Left renal pelvis (tissue), 4 donors: ENCODE measurements at places on chromosomes 11 and 22. TPM values are rescaled to one million over a fixed set of nuclear protein-coding genes. Genes with fewer than 3 reads are reported as not detected.

DNA sequence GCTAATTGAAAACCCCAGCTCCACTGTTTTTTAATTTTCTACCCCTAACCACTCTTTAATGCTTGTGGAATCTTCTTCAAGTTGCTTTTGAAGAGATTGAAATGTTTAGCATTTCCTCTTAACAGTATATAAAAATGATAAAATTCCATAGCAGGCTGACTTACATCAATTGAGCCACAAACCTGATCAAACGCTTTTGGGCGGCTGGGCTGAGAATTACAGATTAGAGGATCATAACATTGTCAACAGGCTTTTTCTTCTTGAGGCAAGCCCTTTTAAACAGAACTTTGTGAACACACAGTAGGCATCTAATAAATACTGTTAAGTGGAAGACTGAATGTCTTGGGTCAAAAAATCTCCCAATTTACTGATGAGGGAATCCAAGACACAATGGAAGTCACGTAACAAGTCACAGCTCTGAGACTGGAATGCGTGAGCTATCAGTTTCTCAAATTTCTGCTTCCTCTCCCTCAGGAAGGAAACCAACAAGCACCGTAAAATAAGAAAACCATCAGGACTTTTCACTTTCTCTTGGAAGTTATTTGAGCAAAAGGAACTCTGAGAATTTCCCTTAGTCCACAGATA lies 50.0 kb upstream of the CCDC89 start:
- DNase-seq: no peak

- DNase-seq: no peak
These were observed 27.3 kb downstream of the BCL2L13 start for GRCh38 chr22:17665854-17666253.

- DNase-seq: no peak
These were observed 10.4 kb upstream of the SYT8 start for GRCh38 chr11:1824221-1825038.

DNA sequence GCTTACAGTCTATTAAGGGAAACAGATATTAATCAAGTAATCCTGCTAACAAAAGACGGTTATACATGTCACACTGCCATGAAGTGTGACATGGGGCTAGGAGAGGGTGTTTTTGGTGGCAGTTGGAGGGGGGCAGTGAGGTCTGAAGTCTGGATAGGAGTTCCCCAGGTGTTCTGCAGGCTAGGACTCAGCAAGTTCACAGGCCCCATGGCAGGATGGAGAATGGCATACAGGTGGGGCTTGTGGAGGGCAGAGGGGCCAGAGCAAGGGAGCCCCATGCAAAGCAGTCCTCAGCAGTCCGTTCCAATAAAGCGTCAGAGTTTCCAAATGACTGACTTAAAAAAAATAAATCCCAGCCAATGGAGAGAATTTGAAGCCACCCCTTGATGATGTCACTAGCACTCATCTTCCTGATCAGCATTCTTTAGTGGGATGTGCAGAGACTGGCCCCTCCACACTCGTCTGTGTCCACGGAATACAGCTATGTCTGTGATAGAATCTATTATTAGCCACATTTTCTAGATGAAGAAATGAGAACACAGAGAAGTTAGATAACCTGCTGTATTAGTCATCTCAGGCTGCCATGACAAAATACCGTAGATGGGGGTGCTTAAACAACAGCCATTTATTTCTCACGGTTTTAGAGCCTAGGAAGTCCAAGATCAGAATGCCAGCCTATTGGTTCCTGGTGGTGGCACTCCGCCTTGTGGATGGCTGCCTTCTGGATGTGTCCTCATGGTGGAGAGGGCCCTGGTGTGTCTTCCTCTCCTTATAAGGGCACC lies 32.6 kb downstream of the PRDM11 start:
- no peak for DNase-seq

GRCh38 chr22:32746732-32747131 lies 54.8 kb upstream of the TIMP3 start:
- DNase-seq: no peak

MYOD1 gene
- polyA plus RNA-seq: not detected

DNA sequence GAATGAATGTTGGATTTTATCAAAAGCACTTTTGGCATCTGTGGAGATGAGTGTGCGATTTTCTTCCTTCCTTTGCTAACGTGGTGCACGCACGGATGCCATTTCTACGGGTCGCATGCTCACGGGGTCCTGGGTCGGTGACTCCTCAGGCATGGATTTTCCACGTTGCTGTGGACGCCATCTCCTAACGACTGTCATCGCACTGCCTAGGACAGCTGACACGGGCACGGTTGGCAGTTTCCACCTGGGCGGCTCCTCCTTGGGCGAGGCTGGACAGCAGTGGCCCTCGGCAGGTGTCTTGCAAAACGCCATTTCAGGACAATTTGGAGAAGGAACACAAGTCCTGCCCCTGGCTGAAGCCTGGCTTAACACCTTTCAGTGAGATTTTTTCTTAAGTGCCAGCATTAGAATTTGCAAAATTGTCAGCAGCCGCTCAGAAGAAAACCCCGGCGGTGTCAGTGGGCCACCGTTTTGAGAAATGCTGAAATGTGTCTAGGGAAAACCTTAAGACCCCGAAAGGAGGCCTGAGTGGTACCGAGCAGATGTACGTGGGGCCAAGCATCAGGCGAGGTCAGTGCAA lies 34.7 kb upstream of the TOLLIP start:
- DNase-seq: no peak

DNA sequence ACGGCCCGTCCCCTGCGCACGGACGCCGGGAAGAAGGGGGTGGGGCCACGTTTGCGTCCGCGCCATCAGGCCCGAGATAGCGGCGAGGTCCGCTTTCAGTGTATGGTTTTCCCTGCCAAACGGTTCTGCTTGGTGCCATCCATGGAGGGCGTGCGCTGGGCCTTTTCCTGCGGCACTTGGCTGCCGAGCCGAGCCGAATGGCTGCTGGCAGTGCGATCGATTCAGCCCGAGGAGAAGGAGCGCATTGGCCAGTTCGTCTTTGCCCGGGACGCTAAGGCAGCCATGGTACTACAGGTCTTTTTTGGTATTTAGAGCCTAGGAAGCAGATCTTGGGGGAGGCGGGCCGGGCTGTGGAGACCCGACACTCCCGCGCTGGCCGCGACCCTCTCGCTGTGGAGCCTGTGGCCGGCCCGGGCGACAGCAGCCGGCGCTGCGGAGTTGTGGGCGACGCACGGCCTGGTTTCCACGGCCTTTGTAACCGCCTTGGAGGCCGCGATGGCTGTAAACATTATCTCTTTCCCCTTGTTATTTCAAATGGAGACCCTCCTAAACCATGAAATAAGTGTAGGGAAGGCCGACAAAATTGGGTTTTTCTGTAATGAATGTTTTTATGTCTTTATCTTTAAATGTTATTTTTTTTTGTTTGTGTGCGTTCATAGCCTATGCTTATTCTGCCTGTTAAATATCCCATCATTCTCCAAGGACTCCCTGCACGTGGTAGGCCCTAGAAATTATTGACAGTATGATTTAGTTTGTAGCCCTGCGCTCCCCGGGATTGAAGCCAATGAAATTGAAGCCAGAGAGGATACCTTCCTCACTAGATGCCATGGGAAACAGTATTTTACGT lies at the start of gene AASDHPPT:
Gene AASDHPPT, plus strand, starts transcription at position 54 of the 847 bp plus-strand sequence. Its CDS starts 49 bp downstream, at position 103.
- DNase-seq: peak; percentile 48

GRCh38 chr11:57322256-57323166 lies 2.2 kb downstream of the TNKS1BP1 start:
- no peak for DNase-seq

- no peak for DNase-seq
These were observed 13.5 kb upstream of the SPI1 start for GRCh38 chr11:47391711-47392432.

DNA sequence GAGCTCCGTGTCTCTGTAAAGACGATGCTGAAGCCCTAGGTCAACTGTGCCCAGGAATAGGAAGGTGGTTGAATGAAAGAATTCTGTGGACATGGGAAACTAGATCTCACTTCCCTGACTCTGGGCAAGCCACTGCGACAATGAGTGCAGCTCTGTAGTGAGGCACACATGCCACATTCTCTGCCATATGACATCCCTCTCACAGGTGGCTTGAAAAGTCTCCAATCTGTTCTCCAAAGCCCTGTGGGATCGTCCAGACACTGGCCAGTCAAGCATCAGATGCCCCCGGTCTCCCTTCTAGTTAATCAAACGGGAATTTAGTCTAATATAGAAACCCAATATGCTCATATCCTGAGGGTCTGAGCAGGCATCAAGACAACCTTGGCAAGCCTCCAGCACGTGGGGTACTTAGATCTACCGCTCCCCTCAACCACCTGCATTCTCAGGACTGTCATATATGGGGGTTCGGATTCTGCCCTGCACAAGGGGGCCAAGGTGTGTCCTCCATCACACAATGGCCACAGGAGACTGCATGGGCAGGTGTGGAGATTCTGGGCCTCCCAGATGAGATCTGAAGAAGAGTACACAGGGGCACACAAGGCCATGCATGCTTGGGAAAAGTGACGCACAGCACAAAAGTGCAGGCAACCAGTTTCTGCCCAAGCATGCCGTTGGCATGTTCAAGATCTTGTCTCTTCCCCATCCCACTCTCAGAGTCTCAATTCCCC lies 11.9 kb downstream of the DKK3 start:
- DNase-seq: no peak

GRCh38 chr22:33652615-33653014 lies 267.7 kb downstream of the LARGE1 start:
- no peak for DNase-seq
